Activated naive CD4-positive, alpha-beta T cell (primary cell): ENCODE measurements at places on chromosomes 3 and 15.

- no peak for DNase-seq
Observed at GRCh38 chr3:123819949-123820348, 64.2 kb downstream of the MYLK start.

DNA sequence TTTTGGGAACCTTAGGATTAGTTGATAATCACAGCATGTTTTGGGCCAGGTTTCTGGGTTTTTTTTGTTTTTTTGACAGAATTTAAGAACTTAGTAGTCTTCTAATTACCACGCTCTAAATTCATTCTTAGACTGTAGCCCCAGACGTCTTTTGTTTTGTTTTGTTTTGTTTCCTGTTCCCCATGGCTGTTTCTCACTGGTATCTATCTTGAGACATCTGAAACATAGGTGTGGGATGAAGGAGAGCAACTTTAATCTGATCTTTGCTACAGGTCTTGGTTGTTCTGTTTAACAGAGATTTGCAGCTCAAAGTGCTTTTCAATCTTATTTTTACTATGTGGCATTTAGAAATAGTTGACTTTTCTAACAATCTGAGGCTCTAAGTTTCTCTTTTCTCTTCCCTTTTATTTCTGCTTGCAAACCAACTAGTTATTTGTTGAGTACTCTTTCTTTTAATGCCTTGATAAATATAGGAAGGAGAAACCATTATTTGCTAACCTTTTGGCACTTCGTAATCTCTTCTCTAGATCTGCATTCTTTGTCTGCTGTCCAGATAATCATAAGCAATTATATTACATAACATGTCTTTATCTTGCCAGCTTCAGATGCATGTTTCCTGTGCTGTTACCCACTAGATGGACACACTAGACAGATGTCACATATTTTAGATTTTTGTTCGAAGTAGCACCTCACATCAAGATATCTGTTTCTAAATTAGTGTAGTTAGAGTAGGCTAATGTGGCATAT, 40.9 kb downstream of the FBXL2 start:
- DNase-seq, result no peak

- DNase-seq, result no peak
Observed at GRCh38 chr3:29185706-29186105, 95.2 kb upstream of the RBMS3 start.

- no peak for DNase-seq
Observed at GRCh38 chr15:72852273-72852672, 68.7 kb upstream of the ADPGK start.

- no peak for DNase-seq
Observed at GRCh38 chr3:142660893-142661292, 62.9 kb upstream of the TRPC1 start.

DNA sequence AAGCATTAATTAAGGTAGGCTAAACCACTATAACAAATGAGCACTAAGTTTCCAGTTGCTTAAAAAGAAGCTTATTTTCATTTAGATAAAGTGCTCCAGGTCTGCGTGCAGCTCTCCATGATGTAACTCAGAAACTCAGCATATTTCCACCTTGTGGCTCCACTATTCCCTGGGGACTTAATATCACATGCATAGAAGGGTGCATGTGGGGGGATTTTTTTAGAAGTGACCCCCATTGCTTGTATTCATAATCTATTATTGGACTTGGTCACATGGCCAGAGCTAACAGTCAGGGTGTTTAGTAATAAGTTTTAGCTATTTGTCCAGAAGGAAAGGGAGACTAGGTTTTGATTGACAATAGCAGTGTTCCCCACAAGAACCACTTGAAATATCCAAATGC, 86.8 kb downstream of the TMCO5A start:
- DNase-seq, result no peak
